Stimulated activated naive CD8-positive, alpha-beta T cell treated with anti-CD3 and anti-CD28 coated beads, Interleukin-15, amount 100 ng/mL, for 72 hours (primary cell): ENCODE measurements at places on chromosomes 11 and 22.

DNA sequence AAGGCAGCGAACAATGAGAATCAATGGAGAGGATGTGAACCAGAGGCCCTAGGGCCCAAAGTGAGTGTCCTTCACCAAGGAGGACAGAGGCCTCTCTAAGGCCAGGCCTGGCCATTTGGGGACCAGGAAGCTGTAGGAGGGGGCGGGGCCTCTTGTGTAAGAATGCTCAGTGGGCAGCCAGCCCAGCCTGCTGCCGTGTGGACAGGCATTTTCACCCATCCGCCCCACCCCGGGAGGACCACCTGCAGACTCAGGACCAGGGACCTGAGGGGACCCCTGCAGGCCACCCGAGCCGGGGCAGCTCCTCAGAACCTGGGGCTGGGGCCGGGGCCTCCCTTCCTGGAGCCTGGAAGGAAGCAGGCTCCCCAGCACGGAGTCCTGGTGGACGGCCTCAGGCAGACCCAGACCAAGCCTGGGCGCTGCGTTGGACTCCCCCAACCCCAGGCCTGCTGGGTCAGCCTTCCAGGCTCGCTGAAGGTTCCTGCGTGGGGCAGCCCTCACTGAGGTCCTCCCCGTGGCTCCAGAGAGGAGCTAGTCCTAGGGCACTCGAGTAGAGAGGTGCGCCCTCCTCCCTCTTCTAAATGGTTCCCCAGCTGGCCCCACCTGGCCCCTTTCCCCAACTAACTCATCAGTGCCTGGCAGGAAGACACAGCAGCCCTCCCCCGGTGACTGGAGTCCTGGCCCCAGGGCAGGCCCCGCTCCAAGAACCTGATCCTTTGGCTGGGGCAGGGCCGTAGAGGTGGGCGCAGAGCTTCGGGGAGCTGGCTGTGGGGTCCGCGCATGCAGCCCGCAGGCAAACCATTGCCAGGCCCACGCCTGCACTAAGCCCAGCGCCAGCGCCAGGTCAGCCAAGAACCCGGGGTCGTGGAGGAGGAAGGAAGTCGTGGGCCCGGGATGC lies 1.5 kb upstream of the TRABD start:
- DNase-seq: no peak

DNA sequence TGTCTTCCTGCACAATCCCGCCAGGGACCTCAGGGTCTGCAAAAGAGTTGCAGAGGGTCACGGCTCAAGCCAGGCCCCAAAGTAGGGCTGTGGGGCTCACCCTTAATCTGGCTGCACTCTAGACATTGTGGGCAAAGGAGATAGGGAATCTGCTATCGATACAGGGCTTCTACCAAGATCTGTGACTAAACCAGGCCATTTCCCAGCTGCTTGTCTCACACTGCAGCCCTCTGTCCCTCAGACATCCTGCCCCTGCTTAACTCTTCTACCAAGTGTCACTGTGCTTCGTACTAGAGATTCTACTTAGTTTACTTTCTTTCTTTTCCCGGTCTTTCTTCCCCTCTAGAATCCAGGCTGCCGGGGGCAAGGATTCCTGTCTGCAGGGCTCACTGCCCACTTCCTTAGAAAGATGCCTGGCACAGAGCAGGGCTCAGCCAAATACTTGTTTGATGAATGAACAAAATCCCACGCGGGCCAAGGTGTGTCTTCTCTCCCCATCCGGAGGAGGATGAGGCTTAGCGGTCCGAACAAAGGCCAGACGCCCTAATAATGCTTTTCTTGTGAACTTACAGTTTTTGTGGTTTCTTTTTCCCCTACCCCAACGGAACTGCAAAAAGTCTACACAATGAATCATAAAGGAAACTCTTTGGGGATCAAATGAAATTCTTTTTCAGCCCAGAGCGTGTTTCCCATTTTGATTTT lies 61.3 kb upstream of the ANO1 start:
- no peak for DNase-seq

DNA sequence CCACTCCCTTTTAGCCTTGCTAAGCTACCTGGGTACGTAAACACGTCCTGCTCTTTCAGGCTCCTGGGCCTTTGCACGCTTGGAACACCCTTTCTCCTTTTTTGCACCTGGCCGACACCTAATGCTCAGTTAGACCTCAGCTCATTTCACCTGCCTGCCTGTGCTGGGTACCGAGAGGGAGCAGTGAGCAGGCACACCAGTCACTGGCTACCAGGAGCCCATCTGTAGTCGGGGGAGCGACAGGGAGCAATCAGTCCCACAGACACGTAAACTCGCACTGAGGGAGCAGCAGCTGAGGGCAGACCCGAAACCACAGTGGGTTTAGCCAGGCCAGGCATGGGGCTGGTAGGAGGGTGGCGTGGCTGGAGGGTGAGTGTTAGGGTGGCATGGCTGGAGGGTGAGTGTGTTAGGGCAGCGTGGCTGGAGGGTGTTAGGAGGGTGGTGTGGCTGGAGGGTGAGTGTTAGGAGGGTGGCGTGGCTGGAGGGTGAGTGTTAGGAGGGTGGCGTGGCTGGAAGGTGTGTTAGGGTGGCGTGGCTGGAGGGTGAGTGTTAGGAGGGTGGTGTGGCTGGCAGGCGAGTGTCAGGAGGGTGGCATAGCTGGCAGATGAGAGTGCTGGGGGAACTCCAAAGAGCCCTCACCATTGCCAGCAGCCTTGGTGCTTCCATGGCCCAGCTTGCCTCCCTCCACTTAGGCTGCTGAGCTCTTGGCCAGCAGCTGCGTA lies 6.4 kb upstream of the GTSE1 start:
- DNase-seq: no peak

GRCh38 chr22:21068681-21069276 lies 23.0 kb downstream of the LRRC74B start:
- no peak for DNase-seq

GRCh38 chr11:79226126-79226525 lies 214.7 kb downstream of the TENM4 start:
- no peak for DNase-seq

- DNase-seq: no peak
Measured at GRCh38 chr22:27247701-27248434, 553.7 kb downstream of the MN1 start.
